Activated CD8-positive, alpha-beta memory T cell treated with anti-CD3 and anti-CD28 coated beads, Interleukin-2, amount 10 ng/mL, durations not matched to agents 7 days and 5 days (primary cell): ENCODE measurements at places on chromosomes 2 and 18. TPM values are rescaled to one million over a fixed set of nuclear protein-coding genes. Genes with fewer than 3 reads are reported as not detected.

DNA sequence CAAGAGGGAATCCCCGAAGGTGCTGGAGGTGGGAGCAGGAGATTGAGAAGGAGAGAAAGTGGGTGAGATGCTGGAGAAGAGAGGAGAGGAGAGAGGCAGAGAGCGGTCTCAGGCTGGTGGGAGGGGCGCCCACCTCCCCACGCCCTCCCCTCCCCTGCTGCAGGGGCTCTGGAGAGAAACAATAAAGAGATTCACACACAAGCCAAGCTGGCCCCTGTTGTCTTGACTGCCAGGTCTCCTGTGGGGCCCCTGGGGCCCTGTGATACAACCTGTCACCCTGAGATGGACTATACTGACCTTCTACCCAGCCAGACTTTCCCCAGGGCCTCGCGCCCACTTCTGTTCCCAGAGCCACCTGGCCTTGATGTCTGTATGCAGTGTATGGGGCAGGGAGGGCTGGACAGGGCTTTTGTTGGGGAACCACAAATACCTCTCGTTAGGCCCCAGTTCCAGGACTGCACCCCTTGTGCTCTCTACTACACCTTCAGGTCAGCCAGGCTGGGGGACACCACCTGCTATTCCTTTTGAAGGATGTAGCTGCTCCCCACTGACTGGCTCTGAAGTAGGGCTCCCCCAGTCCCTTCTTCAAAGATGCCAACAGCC is 8.0 kb upstream of the SPEG start:
- DNase-seq, result no peak

The CCDC150 gene
- 30.6 TPM for total RNA-seq

DNA sequence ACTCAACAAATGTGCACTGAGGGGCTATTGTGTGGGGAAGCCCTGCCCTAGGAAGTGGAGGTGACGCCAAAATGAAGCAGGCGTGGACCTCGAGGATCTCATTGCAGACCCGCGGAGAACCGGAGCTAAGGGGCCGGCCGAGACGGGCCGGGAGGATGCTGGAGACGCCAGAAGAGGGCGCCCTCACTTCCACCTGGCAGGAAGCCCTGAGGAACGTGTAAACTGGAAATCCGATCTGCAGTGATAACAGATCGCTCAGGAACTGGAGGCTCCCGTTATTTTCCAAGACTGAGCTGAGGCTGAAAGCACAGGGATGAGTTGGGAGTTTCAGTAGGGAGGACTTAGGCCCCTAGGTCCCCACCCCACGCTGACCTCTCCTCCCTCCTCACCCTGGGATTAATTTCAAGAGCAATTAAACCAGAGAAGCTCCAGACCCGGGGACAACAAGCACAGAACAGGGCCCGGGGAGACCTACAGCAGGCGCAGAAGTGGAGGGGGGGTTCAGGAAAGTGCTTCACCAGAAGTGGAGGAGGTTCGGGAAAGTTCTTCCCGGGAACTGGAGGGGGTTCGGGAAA is 7.7 kb upstream of the COL6A3 start:
- DNase-seq, result peak; percentile 80

DNA sequence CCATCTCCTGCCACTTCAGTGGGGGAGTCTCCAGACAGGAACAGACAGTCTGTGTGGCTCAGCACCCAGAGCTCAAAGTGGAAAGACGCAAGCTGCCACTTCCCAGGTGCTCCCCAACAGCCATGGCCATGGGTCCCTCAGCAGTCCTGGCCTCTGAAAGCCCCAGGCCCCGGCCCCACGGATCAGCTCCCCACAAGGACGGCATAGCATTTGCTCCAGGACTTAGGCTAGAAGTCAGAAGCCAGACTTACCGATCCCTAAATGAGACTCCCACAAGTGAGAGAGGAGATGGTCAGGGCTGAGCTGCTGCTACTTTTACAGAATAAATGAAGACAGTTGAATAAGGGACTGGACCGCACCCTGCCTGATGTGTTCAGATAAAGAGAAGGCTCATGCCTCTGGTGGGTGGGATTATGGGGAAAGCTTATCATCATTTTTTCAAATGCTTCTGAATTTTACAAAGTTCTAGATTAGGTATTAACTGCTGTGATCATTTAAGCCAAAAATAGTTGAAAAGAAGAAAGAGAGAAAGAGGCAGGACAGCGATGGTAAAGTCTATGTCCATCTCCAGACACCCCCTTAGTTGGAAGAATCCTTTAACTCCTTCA is 50.5 kb downstream of the ADD2 start:
- peak; percentile 14 for DNase-seq

The LYG2 gene
- not detected for total RNA-seq

The C2orf15 gene
- total RNA-seq, result 0.58 TPM

The THAP4 gene
- total RNA-seq, result 39.3 TPM
